ENCODE measurements at places on chromosomes 1 and 21. TPM values are rescaled to one million over a fixed set of nuclear protein-coding genes. Genes with fewer than 3 reads are reported as not detected.

- DNase-seq = no peak
These were observed 145.6 kb downstream of the GDAP2 start for GRCh38 chr1:117783606-117784396.

- no peak for DNase-seq
These were observed 53.1 kb downstream of the SLC19A1 start for GRCh38 chr21:45488931-45489721.

GRCh38 chr1:145716641-145717345 is 2.5 kb upstream of the CD160 start:
- DNase-seq = no peak

Gene CNKSR1
- 39.9 TPM for total RNA-seq

Gene TRIM45
- total RNA-seq = 0.94 TPM

Measured in HT-29 (cell line).